Activated gamma-delta T cell treated with Interleukin-2 at 50 U/mL for 16 hours (primary cell): ENCODE measurements at places on chromosomes 4 and X.

DNA sequence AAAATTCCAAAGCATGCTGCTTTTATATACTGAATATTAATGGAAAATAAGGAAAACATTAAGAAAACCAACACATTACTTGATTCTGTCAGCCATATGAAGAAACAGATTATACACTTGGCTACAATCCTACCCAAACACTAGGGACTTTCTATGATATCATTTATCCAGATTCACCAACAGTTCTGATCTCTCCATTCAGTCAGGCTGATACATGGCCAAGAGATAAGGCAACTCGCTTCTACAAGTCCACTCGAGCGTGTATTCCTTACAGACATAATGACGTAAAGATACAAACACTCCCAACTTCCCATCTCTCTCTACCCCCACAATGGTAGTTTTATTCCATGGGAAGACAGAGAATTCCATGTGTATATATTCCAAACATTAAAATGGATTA lies 44.5 kb downstream of the NEK1 start:
- no peak for DNase-seq

- DNase-seq, result no peak
Measured at GRCh38 chr4:126395664-126396063, 1080.9 kb downstream of the FAT4 start.

DNA sequence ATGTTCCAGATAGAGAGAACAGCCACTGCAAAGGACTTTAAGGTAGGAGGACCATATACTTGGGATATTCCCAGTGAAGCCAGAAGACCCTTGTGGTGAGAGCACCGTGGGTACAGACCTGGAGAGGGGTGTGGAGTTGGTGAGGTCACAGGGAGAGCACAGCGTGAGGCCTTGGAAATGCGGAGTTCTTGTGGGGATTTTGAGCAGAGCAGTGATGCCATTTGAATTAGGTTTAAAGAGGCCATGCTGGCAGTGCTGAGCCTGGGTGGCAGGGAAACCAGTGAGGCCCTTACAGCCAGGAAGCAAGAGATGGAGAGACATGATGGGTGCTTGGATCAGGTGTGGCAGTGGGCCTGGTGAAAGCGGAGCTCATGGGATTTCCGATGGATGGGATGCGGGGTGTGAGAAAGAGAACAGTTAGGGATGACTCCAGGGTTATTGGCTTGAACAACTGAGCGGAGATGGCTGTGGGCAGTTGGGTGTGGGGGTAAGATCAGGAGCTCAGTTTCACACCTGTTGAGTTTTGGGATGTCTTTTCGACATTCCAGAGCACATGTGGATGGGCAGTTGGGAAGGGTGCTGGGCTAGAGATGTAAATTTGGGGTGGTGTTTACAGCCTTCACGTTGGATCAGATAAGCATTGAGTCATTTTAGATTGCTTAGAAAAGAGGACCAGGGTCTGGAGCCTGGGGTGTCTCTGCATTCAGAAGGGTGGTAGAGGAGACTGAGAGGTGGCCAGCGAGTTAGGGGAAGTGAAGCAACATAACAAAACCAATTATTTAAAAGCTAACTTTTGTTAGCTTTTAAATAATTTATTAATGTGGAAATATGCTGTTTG lies 68.9 kb downstream of the TMEM131L start:
- DNase-seq, result no peak

- DNase-seq, result no peak
Measured at GRCh38 chr4:123244137-123244536, 152.5 kb upstream of the SPRY1 start.

GRCh38 chr4:2949782-2950125 lies 13.5 kb downstream of the NOP14 start:
- DNase-seq, result no peak
